ENCODE measurements at places on chromosomes 3 and 15.

- no peak for DNase-seq
Measured at GRCh38 chr15:88480981-88481380, 13.5 kb downstream of the MRPS11 start.

DNA sequence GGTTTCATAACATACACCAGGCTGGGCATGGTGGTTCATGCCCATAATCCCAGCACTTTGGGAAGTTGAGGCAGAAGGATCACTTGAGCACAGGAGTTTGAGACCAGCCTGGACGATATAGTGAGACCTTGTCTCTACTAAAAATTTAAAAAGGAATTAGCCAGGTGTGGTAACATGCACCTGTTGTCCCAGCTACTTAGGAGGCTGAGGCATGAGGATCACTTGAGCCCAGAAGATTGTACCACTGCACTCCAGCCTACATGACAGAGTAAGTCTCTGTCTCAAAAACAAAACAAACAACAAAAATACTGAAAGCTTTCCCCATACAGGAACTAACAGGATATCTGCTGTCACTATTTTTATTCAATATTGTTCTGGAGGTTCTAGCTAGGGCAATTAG is 20.9 kb downstream of the GREM1 start:
- no peak for DNase-seq

DNA sequence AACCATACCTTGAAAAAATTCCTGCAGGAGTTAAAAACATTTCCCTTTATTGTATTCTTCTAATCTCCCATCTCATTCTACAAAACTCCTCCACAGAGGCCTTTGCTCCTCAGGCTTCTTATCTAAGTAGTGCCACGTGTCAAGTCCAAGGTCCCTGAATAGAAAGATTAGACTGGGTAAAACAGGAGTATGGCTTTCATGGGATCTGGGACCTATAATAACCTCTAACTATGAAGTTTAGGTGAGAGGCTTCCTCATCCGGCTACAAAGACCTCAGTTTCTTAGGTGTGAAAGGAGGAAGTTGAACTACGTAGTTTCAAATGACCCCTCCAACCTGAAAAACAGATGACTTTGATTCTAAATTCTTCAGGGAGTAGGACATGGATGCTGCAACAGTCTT is 20.0 kb downstream of the GPR15 start:
- no peak for DNase-seq

DNA sequence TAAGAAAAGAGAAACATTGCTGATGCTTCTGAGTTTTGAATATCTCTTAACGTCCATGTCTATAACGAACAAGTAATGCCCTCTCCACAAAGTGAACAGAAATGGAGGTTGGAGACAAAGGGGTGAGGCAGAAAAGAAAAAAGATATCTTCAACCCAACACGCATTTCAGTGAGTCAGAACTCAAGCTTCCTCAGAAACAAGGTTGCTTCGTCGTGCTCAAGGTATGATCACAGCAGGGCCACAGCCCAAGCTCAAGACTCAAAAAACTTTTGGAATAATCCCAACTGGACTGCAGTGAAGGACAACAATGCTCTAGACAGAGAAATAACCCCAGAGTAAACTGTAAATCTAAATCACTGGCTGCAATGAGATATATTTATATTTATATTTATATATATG is 18.9 kb downstream of the WNT5A start:
- no peak for DNase-seq

DNA sequence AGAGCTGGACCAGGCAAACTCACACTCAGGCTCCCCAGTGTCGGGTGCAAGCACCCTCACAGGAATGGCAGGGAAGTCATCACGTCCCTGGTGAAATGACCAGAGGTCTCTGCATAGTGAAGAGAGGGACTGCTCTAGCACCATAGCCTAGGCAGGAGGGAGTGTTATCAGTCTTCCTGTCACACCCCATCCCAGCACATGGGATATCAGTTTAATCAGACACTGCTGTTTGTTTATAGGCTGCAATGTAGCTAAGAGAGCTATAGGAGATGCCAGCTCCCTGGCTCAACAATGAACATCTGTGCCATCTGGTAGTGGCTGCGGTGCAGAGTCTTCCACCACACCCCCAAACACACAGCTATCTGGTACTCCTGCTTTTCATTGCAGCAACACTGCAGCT is 776.6 kb downstream of the ZNF385D start:
- no peak for DNase-seq

Measured in NCI-H1105 treated with DMSO at 0.1 percent for 48 hours (cell line).